ENCODE measurements at places on chromosomes 7 and 10.

GRCh38 chr10:132591166-132591971, 53.8 kb downstream of the INPP5A start:
- DNase-seq = no peak

- DNase-seq = no peak
These were observed 365 bp downstream of the YME1L1 start for GRCh38 chr10:27153845-27154193.

GRCh38 chr7:151390598-151391357, 19.1 kb downstream of the WDR86 start:
- no peak for DNase-seq

DNA sequence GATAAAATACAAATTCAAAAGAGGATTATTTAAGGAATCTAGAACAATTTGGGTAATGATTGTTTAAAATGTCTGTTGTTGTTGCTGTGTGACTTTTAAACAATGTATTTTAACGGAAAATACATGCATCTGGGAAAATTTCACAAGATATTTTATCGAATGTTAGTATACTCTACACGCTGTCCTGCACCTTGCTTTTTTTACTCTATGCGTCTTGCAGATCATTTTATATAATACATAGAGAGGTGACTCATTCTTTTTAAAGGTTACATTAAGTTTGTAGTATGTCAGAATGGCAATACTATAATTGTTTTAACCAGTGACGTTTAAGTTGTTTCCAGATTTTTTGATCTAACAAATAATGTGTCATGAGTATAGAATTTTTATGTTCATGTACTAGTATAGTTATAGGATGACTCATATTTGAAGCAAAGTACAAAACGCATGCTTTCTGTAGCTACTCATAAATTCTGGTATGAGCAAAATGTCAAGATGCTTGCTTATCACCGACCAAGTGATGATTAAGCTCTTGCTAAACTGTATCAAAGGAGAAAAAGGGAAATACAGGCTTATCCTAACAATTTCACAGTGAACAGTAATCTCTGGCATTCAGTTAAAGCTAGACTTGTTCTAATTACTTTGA, 4.9 kb downstream of the DKK1 start:
- no peak for DNase-seq

- DNase-seq = no peak
These were observed 134.1 kb upstream of the SP4 start for GRCh38 chr7:21293771-21294170.
